ENCODE measurements at places on chromosomes 6 and 20. TPM values are rescaled to one million over a fixed set of nuclear protein-coding genes. Genes with fewer than 3 reads are reported as not detected.
A peak's percentile ranks its signal among the peaks of the same experiment; 100 is the strongest.

GRCh38 chr6:75492386-75493153 lies 1.0 kb downstream of the FILIP1 start:
- no peak for DNase-seq

- DNase-seq: no peak
These were observed 559.6 kb downstream of the RFPL4B start for GRCh38 chr6:112906726-112907125.

GRCh38 chr6:36984581-36985416 lies 1.2 kb downstream of the MTCH1 start:
- peak; percentile 65 for DNase-seq

DNA sequence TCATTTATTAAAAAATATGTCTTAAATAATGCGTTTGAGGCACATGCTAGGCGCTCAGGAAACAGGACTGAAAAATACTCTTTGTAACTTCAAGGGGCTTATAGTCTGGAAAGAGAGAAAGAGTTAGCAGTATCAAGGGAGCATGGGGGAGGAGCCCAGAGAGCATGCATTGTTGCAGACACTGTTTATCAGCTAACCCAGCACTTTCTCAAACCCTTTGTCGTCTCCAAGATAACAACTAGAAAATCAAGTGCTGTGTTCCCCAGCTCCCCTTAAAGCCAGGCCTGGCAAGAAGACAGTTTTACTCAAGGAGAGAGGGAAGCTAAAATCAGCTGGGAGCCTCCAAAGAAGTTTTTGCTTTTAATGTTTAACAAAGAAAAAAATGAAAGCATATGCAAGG lies 98.4 kb downstream of the PERP start:
- DNase-seq: no peak

DNA sequence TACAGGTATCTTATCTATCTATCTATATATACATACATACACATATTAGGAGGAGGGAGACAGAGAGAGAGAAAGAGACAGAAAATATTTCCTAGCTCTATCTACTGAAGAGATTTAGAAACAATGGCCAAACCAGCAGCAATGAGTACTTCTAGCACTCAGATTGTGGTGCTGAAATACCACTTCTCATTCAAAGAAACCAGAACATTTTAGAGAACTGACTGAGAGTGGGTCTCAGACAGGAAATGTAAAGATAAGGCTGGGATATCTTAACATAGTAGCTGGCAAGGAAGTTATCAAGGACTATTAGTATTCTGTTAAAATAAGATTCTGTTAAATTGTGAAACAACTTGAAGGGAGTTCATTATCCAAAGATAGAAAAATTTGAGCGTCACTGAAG lies 57.0 kb downstream of the DNAAF9 start:
- DNase-seq: no peak

YIPF3 gene
- total RNA-seq: 64.4 TPM

Measured in activated T-cell treated with anti-CD3 and anti-CD28 coated beads, Interleukin-2, amount 50 U/mL, for 72 hours (primary cell).